ENCODE measurements at places on chromosomes 2 and 18.

DNA sequence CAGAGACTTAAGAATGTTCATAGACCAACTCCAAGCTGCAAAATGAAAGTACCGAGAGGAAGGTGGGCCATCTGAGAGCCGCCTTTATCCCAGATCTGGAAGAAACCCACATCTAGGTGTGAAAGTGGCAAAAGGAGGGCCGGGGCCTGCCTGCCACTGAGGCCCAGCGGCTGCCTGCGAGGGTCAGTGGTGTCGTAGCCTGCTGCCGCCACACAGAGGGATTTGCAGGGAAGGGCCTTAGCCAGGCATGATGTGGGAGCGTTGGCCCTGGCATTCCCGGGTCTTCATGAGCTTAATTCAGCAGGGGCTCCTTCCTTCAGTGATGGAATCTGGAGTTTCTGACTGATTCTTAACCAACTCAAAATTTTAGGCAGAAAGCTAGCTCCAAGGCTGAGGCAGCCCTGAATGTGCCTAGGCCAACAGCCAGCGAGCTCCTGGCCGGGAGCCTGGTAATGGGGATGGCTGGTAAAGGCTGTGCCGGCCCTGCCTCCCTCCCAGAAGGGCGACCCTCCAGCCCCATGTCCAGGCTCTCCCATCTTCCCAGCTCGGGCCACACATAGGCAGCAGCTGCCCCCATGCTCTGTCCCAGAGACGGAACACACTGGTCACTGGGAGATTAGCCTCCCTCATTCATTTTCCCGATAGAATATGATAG lies 230.1 kb downstream of the AGAP1 start:
- no peak for DNase-seq

- DNase-seq: no peak
These were observed 42.9 kb downstream of the BOLA3 start for GRCh38 chr2:74104839-74105238.

- no peak for DNase-seq
These were observed 129.7 kb downstream of the MAP4K4 start for GRCh38 chr2:101827246-101827645.

DNA sequence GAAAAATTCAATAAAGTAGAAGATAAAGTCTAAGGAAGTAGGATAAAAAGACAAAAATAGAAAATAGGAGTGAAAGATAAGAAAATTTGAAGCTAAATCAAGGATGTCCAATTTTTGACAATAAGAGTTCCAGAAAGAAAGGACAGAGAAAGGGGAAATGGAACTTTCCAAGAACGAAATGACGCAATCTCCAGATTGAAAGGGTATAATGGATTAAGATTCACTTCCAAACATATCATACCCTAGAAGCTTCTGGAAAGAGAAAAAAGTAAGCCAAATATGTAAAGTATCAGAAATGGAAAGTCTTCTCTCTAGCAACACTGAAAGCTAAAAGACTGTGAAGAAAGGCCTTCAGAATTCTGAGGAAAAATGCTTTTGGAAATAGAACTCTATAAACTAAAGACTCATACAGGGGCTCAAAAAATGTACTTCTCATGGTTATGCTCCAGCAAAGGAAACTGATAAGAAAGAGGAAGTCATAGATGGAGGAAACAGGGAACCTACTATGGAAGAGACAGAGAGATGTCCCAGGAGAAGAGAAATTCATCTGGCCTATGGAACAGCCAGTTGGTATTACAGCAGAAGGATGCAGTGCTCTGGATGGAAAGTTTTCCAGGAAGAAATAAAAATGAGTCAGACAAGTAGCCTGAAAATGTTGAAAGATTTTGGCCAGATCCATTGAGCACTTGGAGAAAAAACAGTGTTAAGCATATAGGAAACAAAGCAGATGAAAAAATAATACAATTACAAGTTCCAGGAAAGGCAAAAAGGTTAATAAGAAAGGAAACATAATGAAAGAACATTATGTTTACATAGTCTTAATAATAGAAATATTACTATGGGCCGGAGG lies 20.1 kb downstream of the CASP8 start:
- no peak for DNase-seq

DNA sequence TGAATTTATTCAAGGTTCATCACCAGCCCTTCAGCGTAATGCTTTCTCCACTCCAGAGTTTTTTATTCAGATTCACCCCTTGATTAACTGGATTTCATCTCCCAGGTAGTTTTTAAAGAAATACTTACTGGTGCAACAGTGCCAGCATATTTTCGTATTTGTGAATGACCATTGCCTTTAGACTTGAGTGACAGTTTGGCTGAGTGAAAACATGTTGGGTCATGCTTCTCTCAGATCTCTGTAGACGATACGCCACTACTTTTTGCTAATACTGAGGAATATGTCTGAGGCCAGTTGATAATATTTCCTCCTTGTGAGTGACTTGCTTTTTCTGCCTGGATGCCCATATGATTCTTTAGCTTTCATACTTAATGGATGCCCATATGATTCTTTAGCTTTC lies 51.5 kb downstream of the CYP26B1 start:
- no peak for DNase-seq

DNA sequence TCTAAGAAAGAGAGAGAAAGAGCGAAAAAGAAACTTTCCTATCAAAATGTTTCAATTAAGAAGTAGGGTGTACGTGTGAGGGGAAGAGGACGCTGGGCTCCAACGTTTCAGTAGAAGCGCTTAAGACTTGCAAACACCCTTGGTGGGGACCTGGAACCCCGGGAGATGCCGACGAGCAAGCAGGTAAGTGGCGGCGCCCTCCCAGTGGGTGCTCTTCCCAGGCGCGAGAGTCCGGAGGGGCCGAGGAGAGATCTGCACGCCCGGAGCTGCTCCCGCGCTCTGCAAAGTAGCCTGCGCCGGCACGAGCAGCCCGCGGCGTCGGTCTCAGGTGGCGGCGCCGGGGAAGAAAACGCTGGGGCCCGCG lies 678 bp upstream of the OTX1 start:
- no peak for DNase-seq

- DNase-seq: peak; percentile 55
These were observed 36.5 kb downstream of the MRPL44 start for GRCh38 chr2:223993634-223994232.

DNA sequence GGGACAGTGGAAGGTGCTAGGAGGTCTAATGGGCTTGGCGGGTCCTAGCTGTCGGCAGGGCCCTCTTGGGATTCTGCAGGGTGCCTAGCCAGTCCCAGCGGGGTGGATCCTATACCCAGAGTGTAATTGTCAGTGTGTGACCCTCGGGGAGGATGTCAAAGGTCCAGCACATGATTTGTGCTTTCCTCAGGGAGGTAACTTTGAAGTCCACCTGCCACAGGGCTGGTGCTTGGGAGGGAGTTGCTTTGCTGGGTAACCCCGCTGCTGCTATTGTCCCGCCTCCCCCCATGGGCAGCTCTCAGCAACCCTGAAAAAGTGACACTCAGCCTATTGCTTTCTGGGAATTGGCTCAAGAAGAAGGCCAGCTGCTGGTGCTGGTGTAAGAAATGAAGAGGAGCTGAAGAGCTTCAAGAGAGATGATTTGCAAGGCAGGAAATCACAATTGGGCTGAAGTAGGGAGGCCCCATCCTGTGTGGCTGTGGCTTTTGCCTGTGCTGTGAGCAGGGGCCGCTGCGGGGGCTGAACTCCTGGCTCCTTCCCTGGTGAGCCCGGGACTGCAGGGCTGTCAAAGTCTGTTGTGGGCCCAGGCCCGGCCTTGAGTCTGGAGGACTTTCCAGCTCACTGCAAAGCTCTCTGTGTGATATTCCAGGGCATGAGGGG lies 36.4 kb downstream of the EMILIN2 start:
- no peak for DNase-seq

DNA sequence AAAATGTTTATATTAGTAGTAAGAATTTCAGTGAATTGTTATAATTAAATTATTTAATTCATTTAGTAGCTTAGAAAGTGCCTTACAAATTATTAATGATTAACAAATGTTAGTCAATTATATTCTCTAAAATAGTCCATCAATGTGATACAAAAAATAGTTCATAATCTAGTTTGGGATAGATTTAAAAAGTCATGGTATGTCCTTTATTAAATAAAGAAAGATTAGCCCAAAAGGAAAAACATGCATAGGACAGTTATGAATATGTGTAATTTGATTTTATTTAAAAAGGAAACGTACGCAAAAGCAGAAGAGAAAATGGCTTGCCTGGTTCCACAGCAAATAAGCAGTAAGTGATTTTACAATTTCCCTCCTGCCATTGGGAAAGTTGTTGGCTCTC lies 768.5 kb downstream of the TRIB2 start:
- DNase-seq: no peak

DNA sequence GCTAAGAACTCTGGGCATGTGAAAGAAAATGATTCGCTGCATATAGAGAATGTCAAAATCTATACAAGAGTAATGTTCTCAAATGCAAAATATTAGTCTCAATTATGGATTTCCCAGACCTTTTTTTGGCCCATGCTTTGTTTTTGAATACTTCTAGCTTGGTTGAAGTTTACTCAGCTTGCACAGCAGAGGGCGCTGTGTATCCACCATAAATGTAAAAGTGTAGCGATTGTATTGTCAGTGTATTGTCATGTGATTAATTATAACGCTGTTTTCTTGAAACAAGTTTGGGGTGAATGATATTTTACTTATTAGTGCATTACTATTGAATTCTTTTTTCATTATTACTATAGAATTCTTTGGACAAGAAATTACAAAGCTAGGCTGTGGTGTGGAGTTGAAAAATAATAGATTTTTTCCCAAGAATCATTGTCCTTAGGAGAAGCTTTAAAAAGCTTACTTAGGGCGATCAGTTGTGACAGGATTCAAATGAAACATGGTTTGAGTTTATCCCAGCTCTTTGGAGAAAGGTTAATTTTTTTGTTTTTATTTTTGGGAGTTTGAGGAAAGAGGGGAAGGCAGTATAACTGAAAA lies 98.3 kb downstream of the PIK3C3 start:
- no peak for DNase-seq

GRCh38 chr2:229832510-229832898 lies 89.3 kb downstream of the TRIP12 start:
- DNase-seq: no peak

GRCh38 chr2:239609162-239609561 lies 208.3 kb upstream of the HDAC4 start:
- DNase-seq: no peak

- DNase-seq: no peak
These were observed 11.5 kb downstream of the DPP4 start for GRCh38 chr2:162062559-162062958.

GRCh38 chr2:184498936-184499335 lies 99.4 kb upstream of the ZNF804A start:
- DNase-seq: no peak

GRCh38 chr2:13056259-13056843 lies 339.6 kb downstream of the TRIB2 start:
- DNase-seq: no peak

DNA sequence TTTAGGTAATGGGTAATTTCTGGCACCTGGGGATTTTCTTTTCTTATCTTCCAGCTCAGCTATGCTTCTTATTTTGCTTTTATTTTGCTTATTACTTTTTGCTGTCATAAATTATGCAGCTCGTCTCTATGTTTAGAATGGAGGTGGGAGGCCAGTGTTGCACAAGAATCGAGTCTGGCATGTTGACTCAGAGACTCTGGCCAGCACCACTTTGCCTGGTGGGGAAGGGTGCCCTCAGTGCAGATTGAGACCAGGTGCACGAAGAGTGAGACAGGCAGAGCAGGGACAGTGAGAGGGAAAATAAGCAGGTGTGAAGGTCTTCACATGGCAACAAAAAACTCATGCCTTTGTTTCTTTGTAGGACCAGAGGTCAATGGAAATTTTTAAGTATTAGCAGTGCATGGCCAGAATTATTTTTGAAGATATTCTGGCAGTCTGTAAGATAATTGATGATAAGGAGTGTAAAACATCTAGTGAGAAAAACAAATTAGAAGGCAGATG lies 59.2 kb upstream of the SLC5A7 start:
- DNase-seq: no peak

GRCh38 chr2:200828104-200828503 lies 16.4 kb downstream of the BZW1 start:
- no peak for DNase-seq

DNA sequence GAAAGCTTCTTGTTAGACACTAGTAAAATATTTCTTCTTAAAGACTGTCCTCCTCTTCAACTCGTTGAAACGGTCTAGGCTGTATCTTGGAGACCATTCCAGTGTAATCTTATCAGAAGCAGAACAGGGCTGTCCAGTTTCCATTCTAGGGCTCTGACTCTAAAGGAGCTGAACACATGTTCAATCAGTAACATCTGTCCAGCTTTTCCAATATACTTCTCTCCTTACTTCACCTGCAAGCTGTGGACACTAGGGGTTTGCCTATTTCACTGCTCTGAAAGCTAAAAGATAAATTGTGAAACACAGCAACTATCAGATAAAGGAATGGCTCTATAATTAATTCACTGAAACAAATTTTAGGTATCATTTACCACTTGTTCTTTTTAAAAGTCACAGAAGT lies 73.8 kb downstream of the ZNF385B start:
- no peak for DNase-seq

GRCh38 chr2:191322828-191323506 lies 77.8 kb downstream of the MYO1B start:
- no peak for DNase-seq

DNA sequence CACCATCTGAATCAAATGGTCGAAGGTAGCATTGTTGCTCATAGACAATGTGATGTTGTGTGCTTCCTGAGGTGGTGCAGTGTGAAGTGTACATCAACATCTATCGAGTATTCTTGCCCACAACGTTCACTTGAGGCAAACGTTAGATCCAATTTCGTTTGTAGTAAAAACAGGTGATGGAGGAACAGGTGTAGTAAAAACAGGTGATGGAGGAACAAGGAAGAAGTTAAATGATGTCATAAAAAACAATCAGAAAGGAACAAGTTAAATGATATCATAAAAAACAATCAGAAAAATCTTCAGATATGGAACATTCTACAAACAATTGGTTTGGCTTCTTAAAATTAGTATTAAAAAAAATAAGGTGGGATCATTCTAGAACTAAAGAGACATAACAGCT lies 11.3 kb downstream of the WDR7 start:
- DNase-seq: no peak

DNA sequence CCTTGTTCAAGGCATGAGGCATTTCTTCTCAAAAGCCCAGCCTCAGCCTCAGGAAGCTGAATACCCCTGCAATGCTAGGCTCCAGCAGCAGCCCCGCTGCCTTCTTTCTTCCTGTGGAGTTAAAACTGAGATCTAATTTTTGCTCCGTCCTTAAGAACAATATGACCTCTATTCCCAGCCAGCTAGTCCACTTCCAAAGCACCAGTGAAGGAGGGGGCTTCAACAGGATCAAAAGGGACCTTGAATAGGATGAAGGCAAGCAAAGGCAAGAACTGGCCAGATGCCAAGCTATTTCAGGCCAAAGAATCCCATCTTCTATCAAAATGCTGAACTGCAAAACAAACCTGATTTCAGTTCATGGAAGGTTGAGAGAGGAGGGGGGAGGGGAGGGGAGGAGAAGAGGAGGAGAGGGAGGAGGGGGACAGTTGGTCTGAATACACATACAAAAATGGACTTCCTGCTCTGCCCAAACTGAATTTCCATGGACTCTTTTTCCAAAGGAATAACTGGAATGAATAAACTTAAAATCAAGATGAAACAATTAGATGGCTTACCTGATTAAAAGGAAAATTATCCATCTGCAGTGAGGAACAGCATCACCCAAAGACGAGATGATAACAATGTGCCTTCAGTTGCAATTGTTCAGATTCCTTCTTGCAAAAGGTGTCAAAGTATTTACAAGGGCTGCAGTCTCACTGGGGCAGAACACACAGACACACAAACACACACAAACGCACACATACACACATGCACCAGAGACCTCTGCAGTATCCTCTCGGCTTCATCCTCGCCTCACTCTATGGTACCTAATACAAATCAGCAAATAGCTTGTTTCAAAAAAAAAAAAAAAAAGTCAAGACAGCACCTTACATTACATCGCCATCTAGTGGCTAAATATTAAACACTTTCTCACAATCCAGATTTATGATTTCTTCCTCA lies at the start of gene SCN1A:
SCN1A (minus strand) TSS at position 804 of the 939 bp plus-strand sequence. CDS start 54,399 bp downstream, outside the sequence.
- DNase-seq: no peak

- DNase-seq: no peak
These were observed 48.3 kb downstream of the WDFY1 start for GRCh38 chr2:223896833-223897311.

Measured in HuH-7.5 (cell line).